Panc1 (cell line): ENCODE measurements at places on chromosomes 12 and 14. TPM values are rescaled to one million over a fixed set of nuclear protein-coding genes. Genes with fewer than 3 reads are reported as not detected.

The AGAP2 gene
- total RNA-seq = 0.49 TPM

The IAPP gene
- not detected for total RNA-seq

The VAMP1 gene
- total RNA-seq = 11.2 TPM

The CD69 gene
- 0.98 TPM for total RNA-seq

The DDX51 gene
- 29.3 TPM for total RNA-seq

The IL31 gene
- total RNA-seq = not detected

The ATF7IP gene
- 25.4 TPM for total RNA-seq

The DGLUCY gene
- 21.3 TPM for total RNA-seq

The ACSM4 gene
- not detected for total RNA-seq

The PRICKLE1 gene
- total RNA-seq = 20.1 TPM

The ZBTB1 gene
- total RNA-seq = 36.1 TPM

The FLRT2 gene
- 4.5 TPM for total RNA-seq

The SLC25A21 gene
- total RNA-seq = 2.1 TPM

The KLHL33 gene
- total RNA-seq = not detected

The SLC25A47 gene
- not detected for total RNA-seq

The TAS2R13 gene
- total RNA-seq = 0.39 TPM

The CD27 gene
- total RNA-seq = 0.23 TPM
